Fibroblast of skin of right quadriceps (primary cell): ENCODE measurements at places on chromosomes 3 and 15.

- DNase-seq = no peak
These were observed 12.5 kb upstream of the GK5 start for GRCh38 chr3:142237891-142238290.

DNA sequence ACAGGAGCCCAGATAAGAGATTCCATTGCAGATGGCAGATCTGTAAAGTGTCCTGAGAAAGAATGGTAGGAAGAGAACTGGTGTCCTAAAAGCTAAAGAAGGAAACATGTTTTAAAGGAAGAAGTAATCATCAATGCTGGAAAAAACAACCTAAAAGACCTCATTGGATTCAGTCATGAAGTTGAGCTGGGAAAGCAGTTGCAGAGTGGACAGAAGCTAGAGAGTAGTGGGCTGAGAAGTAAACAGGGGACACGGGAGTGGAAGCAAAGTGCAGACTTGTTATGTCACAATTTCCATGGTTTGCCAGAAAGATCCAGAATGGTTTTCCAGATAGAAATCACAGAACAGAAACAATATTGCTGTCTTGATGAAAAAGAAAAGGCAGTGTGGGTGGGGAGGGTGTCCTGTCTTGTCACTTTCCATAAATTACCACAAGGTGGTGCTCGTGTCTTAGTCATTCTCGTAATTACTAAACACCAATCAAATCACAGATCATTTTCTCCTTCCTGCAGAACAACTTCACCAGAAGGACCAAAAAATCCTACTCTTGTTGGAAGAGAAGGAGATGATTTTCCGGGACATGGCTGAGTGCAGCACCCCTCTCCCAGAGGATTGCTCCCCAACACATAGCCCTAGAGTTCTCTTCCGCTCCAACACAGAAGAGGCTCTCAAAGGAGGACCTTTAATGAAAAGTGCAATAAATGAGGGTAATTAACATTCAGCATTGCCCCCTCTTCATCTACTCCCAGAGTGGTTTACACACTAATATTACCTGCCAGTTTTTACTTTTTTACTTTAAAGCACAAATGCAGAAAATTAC lies 64.5 kb downstream of the KLHL25 start:
- DNase-seq = peak; percentile 56

GRCh38 chr3:162195147-162195546 lies 698.5 kb downstream of the OTOL1 start:
- no peak for DNase-seq

- peak; percentile 1 for DNase-seq
These were observed 318.9 kb downstream of the BCHE start for GRCh38 chr3:165518346-165518745.

DNA sequence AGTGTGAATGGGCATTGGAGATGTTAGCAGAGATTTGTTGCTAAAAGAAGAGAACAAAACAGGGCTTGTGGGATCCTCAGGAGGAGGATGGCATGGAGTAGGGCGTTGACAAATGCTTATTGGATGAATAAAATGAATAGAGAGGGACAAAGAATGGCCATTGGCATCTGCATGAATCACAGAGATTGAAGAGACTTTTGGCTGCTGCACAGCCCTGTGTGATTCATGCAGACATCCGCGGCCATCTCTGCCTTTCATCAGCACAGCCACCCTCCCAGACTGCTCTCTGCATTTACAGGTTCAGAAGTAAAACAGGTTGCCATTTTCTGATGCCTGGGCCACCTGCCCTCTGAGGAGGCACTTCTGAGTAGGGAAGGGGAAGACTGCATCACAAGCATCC lies 397.9 kb downstream of the EPHB1 start:
- DNase-seq = no peak

- no peak for DNase-seq
These were observed 31.2 kb upstream of the RIOX2 start for GRCh38 chr3:98003306-98003969.

- DNase-seq = peak; percentile 44
These were observed 29.9 kb upstream of the PFN2 start for GRCh38 chr3:150000641-150001040.

GRCh38 chr15:62474771-62475124 lies 309.7 kb upstream of the C2CD4B start:
- no peak for DNase-seq

- no peak for DNase-seq
These were observed 78.8 kb downstream of the SLC7A14 start for GRCh38 chr3:170507063-170507462.

- DNase-seq = no peak
These were observed 43.0 kb upstream of the SEC13 start for GRCh38 chr3:10363935-10364334.

- no peak for DNase-seq
These were observed 32.8 kb downstream of the PLOD2 start for GRCh38 chr3:146128179-146128578.

- no peak for DNase-seq
These were observed 1.8 kb downstream of the ULK3 start for GRCh38 chr15:74840851-74841775.

GRCh38 chr3:46566040-46566641 lies at the start of gene LRRC2:
Gene LRRC2, minus strand, starts transcription at chr3:46566302. Its CDS starts 14,711 bp downstream, at chr3:46551591.
- peak; percentile 61 for DNase-seq

DNA sequence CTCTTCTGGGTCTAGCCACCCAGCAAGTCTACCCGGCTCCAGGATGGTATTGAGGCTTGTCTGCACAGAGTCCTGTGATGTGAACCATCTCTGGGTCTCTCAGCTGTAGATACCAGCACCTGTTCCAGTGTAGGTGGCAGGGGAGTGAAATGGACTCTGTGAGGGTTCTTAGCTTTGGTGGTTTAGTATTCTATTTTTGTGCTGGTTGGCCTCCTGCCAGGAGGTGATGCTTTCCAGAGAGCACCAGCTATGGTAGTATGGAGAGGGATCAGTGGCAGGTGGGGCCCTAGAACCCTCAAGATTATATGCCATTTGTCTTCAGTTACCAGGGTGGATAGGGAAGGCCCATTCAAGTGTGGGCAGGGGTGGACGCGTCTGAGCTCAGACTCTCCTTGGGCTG lies 283.4 kb upstream of the LYSMD4 start:
- no peak for DNase-seq

DNA sequence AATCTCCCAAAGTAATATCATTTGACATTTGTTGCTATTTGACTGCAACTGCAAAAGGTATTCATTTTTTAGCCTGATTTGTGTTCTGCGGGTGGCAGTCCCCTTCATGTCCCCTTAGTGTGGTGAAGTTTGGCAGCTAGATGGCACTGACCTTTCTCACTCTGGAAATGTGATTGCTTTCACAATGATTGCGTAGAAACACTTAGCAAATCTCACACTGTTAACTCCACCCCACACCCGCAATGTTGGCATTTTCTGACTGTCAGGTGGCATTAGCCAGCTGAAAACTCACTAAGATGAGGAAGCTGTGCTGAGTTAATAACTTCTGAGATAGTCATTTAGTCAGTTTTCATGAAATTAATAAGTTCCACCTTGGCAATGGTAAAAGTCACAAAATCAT lies 76.9 kb downstream of the TRIM69 start:
- DNase-seq = no peak

DNA sequence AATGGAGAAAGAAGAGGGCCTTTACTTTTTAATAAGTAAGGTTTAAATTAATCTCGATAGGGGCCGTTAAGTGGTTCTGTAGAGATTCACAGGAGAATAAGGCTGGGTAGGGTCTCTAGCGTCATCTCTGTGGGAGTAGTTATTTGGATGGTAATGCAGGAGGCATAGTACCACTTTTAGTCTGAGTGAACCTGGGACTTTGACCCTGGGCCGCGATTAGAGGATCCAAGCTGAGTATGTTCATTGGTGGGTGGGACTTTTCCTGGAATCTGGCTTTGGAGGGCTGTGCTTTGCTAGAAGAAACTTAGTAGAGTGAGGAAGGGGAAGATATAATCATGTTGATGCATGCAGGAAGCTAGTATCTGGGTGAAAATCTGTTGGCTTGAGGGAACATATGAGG lies 4.0 kb downstream of the LPP start:
- DNase-seq = no peak

DNA sequence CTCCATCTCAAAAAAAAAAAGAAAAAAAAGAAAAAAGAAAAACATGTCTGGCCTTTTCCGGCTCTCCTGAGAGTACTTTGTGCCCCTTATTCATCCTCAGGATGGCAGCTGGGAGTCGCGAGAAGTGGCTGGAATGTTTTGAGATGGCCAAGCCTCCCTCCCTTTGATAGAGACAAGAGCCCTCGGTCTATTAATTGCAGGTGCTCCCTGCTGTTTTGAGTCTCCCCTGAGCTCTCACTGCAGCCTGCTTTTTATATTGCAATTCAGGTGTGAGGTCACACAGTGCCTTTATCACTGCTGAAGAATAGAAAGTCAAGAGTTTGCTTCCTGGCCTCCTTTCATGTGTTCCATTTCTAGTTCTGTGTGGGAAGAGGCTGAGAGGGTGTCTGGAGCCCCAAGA lies 10.9 kb downstream of the CA12 start:
- no peak for DNase-seq
